Activated CD8-positive, alpha-beta memory T cell treated with anti-CD3 and anti-CD28 coated beads for 1 hour (primary cell): ENCODE measurements at places on chromosomes 16 and 17.

GRCh38 chr16:51562891-51563290, 411.8 kb upstream of the SALL1 start:
- no peak for DNase-seq

GRCh38 chr16:21614896-21615295, 15.5 kb downstream of the METTL9 start:
- no peak for DNase-seq

- no peak for DNase-seq
Observed at GRCh38 chr16:87322833-87323726, 5.9 kb upstream of the C16orf95 start.

DNA sequence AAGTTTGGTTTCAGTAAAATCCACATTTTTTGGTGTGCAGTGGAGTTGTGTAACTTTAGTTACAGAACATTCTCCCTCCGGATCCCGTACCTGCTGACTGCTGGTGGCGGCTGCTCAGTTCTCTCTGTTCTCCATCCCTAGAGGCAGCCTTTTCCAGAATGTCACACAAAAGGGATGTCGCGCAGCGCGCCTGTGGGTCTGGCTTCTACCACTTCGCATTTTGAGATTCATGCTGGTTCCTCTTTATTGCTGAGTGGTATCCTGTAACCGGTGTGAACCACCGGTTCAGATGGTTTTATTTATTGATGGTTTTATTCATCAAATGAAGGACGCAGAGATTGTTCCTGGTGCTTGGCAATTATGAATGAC, 981 bp upstream of the CEP131 start:
- no peak for DNase-seq

DNA sequence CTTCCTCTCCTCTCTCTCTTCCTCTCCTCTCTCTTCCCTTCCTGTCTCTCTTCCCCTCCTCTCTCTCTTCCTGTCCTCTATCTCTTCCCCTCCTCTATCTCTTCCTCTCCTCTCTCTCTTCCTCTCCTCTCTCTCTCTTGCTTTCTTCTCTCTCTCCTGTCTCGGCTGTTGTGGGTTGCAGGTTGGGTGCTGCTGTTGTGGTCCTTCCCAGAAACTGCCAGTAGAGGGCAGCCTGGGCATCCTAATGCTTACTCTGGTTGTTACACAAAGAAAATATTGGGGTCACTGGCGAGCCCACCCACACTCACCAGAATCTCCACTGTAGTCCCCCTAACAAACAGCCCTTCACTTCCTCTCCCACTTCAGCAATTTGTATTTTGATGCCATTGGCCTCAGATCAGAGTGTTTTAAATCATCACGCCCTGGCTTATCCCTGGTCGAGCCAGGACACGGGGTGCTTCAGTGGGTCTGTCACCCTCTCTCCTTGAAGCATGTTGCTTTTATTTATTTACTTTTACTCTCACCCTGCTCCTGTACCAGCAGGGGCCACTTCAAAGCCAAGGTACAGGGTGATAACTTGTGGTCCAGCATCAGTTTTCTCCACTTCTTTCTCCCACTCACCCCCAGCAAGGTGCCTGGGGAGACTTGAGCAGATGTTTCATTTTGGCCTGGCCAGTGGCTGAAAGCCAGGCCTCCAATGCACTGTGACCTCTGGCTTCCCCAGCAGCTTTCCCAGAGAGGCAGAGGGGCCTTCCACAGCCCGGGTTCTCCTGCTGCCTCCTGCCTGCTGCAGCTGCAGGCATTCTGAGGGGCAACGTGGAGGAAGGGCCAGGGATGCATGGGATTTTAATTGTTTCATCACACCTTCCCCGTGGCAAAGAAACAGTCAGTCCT, 4.7 kb upstream of the MMP15 start:
- DNase-seq: peak; percentile 44

- DNase-seq: no peak
Observed at GRCh38 chr17:72946156-72946555, 146.3 kb downstream of the SLC39A11 start.

DNA sequence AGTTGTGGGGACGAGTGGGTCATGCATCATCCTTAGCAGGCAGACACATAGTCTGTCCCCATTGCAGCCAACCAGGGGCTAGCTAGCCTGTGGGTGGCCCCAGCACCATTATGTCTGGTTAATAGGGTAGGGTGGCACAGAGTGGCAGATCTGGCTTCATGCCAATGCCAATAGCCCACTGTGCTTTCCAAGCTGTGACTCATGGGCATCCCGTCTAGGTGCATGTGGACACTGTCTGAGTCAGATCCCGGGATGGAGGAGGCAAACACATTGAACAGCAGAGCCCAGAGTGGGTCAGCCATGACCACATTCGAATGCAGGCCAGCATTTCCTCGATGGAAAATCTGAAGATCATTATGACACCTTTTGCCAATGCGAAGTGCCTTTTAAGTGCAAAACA, 2.5 kb downstream of the HS3ST2 start:
- no peak for DNase-seq

GRCh38 chr16:20636671-20637070, 60.5 kb upstream of the ACSM2B start:
- no peak for DNase-seq

DNA sequence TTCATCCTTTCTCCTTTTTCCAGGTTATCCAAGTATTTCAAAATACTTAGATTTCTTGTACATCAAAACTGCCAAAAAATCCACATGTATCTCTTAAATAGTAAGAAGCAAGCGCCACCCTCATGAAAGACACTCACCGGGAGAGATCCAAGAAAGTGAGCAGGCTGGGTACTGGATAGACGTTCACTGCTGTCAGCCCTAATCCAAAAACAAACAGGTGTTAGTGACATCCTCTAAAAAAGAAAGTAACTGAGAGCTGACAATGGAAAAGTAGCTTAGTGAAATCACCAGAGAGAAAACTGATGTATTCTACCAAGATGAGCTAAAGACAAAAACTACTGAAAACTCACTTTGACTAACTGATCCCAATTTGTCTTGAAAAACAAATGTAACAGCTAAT, 46.1 kb downstream of the MARVELD3 start:
- DNase-seq: no peak

GRCh38 chr16:89053725-89054029, 40.0 kb upstream of the ACSF3 start:
- DNase-seq: no peak

DNA sequence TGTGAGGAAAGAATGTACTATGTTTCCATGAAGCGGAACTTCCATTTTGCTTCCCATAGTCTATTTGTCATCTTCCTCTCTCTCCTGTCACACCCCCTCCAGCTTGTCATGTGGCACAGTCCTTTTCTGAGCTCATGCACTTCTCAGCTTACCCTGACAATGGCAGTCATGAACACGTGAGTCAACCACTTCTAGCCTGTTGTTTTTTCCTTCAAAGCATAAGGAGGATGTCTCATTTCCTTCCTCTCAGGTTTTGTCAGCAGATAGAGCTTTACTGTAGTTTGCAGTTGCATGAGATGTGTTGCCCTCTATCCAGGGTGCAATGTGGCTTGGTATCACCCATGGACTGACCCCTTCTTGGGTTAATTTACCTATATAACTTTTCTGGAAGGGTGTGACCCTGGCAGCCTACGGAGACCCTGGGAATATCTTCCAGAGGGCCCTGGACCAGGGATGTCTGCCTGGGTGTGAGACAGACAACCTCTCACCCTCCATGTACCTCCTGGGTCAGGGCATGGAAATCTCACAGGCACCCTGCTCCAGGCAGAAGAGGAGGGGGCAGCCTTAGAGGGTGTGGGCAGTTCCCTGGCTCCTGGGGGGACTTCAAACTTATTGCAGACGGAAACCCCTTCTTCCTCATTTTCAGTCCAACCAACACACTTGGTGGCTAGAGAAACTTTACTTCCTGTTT, 4.0 kb upstream of the ZNF267 start:
- peak; percentile 34 for DNase-seq

GRCh38 chr17:38919316-38920078, 5.9 kb upstream of the LASP1NB start:
- no peak for DNase-seq

- DNase-seq: no peak
Observed at GRCh38 chr17:58150394-58150793, 2.2 kb downstream of the OR4D1 start.

DNA sequence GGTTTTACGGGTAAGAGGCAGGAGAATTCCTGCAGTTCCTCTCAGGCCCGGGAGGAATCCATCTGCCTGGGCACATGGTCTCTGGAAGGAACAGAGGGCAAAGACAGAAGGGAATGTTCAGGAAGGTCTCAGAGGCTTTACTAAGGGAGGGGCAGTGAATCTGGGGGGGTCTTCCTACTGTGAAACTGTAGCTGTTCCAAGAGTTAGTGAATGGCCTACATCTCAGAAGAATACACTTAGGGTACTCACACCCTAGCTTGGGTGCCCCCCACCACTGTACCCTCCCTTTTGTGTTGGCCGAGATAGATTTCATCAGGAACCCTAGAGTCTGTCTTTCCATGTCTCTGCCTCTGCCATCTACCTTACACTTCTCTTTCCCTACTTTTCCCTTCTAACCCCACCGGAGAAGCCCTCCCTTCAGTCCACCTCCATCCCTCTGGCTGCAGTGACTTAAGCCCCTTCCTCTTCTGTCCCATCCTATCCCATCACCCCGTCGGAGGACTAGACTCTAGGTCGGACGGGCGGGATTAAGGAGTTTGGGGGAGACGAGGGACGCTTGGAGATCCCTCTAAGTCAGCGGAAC, 316 bp downstream of the DLG4 start:
- DNase-seq: no peak

DNA sequence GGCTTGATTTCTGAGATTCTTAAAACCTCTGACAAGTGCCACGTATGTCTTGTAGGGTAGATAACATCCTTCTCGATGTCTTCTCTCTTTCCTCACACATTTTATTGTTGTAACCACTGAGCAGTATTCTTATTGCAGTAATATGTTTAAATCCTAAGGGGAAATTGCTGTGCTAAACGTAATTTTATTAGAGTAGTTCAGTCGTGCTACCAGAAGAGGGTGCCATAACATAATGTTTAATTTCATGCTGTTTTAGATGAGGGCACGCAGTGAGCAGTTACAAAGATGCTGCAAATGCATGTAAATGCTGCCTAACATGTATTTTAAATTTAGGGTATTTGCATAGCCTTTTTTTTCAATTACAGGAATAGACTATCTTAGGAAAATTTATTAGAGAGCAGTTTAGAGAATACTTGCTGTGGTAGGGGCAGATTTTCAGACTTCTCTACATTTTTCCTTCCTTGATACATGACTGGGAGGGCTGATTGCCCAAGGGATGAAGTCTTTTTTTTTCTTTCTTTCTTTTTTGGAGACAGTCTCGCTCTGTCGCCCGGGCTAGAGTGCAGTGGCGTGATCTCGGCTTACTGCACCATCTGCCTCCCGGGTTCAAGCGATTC, 51.7 kb downstream of the GAN start:
- DNase-seq: no peak

- DNase-seq: no peak
Observed at GRCh38 chr17:69480245-69480644, 65.7 kb downstream of the MAP2K6 start.

GRCh38 chr17:31508288-31509094, 117.0 kb downstream of the RAB11FIP4 start:
- peak; percentile 40 for DNase-seq

- peak; percentile 26 for DNase-seq
Observed at GRCh38 chr16:27867122-27868110, 196.1 kb downstream of the GSG1L start.

DNA sequence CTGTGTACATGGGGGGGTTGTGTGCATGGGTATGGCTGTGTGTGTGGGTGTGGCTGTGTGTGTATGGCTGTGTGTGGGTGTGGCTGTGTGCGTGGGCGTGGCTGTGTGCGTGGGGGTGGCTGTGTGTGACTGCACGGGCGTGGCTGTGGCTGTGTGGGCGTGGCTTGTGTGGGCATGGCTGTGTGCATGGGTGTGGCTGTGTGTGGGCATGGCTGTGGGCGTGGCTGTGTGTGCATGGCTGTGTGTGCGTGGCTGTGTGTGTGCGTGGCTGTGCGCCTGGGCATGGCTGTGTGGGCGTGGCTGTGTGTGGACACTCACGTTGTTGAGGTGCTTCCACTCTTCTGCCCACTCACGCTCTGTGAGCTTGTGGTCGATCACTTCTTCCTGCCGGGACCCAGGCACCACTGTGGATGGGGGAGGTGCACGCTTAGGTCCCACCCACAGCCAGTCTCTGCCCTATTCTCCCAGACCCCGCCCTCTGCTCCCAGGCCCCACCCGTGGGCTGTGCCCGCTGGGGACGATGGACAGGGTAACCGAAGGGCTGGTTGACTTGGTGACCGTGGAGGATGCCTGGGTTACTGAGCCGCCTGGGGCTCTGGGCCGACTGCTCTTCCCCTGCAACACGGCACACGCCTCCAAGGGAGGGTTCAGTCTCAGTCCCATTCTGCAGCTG, 16.0 kb upstream of the PABPN1L start:
- DNase-seq: no peak

DNA sequence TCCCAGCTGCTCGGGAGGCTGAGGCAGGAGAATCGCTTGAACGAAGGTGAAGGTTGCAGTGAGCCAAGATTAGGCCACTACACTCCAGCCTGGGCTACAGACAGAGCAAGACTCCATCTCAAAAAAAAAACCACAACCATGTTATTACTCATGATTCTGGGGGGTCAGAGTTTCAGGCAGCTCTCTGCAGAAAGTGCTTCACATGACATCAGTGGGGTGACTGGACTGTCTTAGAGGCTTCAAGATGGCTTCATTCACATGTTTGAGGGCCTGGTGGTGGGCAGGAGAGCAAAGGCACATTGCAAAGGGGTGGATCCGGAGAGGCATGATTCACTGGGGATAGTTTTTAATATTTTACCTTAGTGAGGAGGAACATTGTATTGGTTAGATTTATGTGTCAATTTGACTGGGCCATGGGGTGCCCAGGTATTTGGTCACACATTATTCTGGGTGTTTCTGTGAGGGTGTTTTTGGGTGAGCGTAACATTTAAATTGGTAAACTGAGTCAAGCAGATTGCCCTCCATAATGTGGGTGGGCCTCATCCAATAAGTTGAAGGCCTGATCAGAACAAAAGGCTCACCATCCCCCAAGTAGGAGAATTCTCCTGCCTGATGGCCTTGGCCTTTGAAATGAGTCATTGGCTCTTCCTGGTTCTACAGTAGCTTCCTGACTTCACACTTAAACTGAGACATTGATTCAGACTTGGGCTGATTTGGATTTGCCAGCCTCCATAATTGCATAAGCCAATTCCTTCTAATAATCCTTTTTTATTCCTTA, 109.8 kb downstream of the GOSR1 start:
- no peak for DNase-seq

GRCh38 chr16:11177578-11178160, 78.3 kb downstream of the SOCS1 start:
- DNase-seq: no peak

DNA sequence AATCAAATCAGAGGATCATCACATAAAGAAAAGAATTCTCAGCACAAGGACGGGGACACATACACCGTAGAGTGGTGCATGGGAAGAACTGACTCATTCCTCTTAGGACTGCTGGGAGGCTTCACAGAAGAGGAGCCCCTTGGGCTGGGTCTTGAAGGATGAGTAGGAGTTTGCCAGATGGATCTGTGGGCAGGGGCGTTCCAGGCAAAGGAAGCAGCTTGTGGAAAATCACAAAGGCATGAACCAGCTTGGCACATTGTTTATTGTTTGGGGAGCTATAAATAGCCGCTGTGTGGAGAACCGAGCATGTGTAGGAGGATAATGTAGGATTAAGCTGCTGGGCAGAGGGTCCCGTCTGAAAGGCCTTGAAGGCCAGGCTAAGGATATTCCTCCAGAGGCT, 5.1 kb upstream of the SLC16A11 start:
- no peak for DNase-seq

GRCh38 chr16:9151074-9151473, 59.6 kb downstream of the HAPSTR1 start:
- no peak for DNase-seq
